ENCODE measurements at places on chromosomes 7 and 10.

DNA sequence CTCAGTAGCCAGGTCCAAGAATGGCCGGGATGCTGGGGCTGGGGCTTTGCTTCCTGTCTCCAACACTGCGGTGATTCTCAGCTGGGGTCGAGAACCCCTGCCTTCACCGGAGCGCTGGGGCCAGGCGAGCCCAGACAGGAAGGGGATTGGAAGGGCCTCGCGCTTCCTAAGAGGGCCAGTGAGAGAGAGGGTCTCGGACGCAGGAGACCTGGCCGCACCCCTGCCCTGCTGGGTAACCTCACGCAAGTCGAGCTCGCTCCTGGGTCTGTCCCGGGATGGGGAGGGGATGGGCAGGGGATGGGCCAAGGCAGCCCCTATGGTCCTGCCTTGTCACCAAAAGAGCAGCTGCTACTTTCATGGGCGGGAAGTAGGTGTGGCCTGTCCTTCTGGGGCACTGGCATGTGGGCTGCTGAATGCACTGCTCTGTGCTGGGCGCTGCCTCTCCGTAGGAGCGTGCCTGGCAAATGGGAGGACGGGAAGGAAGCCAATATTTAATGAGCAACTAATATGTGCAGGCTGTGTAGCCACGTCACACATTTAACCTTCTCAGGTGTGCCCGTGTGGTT lies 20.0 kb downstream of the KCNK18 start:
- DNase-seq: no peak

DNA sequence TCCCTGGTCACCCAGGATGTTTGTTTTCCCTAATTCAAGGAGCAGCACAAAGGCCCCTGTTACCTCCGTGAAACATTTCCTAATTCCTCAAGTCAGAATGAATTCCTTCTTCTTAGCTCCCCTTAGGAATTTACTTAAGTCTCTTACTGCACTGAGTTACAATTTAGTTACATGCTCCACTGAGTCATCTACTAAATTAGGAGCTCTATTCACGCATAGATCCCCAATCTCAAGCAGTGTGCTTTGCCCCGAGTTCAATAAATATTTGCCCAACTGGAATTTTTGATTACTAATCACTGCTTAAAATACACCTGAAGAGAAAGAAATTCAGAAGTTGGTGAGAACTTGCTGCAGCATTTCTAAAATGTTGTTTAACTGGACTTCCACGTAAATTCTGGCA lies 329.4 kb upstream of the MYO3A start:
- DNase-seq: no peak

DNA sequence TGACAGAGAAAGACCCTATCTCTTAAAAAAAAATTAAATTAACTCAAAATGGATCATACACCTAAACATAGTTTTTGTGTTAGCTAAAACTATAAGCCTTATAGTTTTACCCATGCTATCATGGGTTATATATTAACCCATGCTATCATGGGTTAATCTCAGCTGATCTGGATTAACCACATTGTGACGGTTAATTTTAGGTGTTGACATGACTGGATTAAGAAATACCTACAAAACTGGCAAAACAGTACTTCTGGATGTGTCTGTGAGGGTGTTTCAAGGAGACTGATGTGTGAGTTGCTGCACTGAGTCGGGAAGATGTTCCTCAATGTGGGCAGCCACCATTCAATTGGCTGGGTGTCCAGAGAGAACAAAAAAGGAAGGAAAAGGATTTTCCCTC lies 44.3 kb upstream of the FXYD4 start:
- DNase-seq: no peak

- DNase-seq: peak; percentile 64
Measured at GRCh38 chr10:73589563-73590126, 1.5 kb downstream of the USP54 start.

DNA sequence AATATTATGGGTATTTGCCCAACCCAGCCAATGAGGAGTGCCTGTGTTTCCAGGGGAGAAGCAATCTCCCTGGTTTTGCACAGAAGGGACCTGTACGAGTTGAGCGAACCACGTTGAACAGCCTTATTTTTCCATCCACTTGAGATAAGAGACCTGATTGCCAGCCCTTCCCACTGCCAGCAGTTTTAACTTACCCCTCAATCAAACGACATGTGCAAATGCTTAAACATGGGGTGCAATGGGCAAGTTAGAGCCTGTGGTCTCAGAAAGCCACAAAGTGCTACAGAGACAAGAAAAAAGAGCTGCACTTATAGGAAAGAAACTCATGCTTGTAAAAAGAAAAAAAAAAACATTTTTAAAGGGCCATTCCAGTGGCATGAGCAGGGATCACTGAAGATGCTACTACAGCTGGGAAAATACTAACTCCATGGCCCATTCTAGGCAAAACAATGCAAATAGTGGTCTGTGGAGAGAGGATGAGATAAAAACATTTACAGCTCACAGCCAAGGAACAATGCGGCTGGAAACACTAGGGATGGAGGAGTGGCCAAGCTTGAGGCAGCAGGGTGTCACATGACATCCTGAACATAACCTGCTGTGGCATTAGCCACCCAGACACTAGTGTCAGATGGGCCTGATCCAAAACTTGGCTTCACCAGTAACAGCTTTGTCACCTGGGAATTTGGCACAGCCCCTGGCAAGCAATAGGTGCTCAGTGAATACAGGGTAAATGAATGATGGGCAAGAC lies 162.8 kb downstream of the ELMO1 start:
- DNase-seq: no peak

GRCh38 chr7:154438571-154439367 lies 386.6 kb downstream of the DPP6 start:
- no peak for DNase-seq

DNA sequence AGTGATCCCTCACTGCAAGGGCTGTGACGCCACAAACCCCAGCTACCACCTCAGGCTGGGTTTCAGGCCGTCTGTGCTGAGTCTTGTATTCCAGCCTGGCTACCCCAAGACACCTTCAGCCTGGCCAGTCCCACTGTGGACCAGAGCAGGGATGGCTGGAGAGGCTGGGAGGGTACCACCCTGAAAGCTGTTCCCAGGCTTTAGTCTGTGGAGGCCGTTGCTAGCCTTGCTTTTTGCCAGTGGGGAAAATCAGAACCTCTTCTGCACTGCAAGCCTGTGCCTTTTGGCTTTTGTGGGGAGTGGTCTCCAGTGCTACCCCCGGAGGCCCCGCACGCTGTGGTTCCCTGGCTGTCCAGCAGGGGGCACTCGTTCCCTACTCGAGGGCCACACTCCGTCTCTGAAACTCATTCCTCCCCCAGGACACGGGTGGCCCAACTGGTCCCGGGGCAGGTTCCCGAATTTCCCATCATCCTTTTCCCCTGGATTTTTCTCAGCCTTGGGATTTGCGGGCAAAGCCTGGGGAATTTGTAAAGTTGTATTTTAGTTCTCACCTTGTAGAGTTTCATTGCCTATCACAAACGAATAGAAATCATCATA lies 128.4 kb upstream of the BTBD16 start:
- peak; percentile 16 for DNase-seq

- peak; percentile 88 for DNase-seq
Measured at GRCh38 chr7:94043299-94043698, 39.1 kb upstream of the BET1 start.

DNA sequence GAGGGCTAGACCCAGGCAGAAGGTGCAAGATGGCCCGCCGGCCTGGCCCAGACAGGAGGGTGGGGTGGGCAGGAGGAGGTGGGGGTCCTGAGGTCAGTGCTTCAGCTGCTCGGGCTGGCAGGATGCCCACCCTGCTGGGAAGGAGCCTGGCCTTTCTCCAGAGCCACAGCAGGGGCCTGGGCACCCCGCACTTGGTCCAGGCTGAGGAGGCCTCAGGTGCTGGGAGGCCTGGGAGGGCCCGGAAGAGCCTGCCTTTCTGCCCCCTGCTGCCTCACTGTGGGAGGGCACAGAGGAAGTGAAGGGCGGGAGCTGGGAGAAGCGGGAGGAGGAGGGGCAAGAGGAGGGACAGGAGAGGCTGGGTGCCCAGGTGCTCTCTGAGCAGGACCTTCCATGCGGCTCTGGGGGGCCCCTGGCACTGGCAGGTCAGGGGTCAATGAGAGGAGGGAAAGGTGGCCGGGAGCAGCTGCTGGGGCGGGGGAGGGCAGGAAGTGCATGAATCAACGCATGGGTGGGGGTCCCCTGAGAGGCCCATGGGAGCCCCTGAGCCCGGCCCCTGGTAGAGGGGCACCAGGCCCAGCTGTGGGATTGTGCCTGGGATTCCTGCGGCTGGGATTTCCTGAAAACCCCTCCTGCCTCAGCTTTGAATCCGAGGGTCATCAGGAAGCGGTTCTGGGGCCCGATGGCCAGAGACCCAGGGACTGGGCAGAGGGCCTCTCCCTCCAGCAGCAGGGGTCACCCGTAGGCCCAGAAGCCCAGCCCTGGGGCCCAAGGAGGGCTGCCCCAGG lies 49.9 kb downstream of the PWWP2B start:
- peak; percentile 69 for DNase-seq

- peak; percentile 65 for DNase-seq
Measured at GRCh38 chr7:105268511-105269392, 120.0 kb downstream of the SRPK2 start.

DNA sequence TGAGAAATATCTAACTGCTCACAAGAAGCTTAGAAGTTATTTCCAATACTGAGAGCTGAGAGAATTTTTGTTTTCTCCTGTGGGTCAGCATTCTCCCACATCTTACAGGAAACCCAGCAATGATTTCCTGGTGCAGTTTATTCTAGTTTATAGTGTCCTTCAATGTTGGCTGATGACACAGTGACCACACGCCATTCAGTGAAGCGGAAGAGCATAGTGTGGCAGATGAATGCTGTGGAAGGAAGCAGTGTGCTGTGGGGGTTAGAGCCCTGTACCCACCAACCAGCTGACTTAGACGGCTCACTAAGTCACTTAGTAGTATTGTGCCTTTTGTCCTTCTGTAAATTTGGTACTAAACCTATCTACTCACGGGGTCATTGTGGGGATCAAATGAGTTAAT lies 1.4 kb upstream of the TMEM26 start:
- DNase-seq: no peak

DNA sequence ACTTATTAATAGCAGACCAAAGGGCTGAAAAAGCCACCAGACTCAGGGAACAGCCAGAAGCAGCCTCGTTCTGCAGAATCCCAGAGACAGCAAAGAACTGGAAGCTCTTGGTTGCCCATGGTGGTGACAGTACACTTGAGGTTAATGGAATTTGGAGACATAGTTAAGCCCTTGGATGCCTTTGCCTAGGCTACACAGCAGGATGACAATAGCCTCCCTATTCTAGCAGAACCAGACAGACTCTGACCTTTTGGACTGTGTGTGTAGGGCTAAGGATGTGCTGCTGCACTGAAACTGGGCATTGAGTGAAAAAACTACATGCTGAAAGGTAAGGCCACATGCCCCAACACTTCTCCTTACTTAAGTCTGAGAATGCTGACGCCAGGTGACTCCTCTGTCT lies 22.7 kb downstream of the OTUD1 start:
- DNase-seq: no peak

GRCh38 chr7:116521046-116521664 lies 3.7 kb upstream of the CAV1 start:
- no peak for DNase-seq

DNA sequence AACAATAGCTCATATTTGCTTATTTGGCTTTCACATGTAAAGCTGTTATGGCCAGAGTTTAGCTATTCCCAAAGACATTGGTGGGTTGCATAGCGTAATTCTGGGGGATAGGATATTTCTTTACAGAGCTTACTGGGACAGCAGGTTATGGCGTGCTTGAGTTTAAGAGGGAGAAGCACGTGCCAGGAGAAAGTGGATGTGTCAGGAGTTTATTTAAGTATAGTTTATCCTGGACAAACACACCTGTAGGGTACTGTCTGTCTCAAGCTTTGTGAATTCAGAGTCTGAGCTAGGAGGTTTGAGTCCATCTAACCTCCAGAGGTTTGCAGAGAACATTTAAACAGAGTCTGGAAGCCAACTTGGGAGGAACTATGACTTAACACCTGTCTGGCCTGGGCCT lies 21.3 kb downstream of the GBF1 start:
- DNase-seq: no peak

GRCh38 chr10:28331066-28331465 lies 28.2 kb upstream of the MPP7 start:
- DNase-seq: peak; percentile 23

DNA sequence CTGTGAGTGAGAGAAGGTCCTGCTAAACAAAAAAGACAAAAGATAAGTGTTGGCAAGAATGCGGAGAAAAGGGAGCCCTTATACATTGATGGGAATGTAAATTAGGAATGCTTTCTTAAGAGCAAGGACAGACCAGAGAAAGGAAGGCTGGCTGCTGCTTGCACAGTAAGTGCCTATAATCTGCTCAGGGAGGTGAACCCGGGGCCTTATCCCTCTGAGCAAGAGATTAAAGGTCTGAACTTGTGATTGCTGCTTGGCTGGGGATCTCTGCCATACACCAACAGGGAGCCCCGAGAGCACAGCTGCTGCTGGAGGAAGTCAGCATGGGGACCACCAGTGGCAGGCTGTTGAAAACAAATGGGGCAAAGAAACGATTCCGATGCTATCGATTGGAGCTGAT lies 32.0 kb upstream of the CRTAC1 start:
- DNase-seq: no peak

DNA sequence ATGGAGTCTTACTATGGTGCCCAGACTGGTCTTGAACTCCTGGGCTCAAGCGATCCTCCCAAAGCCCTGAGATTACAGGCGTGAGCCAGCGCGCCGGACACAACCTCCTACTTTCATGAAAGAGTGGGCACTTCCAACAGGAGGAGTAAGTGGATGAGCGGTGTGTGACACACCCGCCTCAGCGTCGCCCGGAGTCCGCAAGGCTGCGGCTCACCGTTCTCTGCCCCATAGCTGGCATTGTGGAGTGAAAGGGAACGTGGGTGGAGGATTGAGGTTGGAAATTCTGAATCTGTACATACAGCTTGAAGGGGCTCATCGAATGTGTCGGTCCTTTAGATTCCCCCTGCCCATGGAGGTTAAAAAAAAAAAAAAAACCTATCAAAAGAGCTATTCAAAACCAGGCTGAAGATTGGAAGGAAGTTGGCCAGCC lies 524 bp upstream of the PRXL2A start:
- DNase-seq: peak; percentile 50

GRCh38 chr7:50754241-50754640 lies 28.5 kb downstream of the GRB10 start:
- no peak for DNase-seq

GRCh38 chr10:28410420-28411135 lies 107.7 kb upstream of the MPP7 start:
- DNase-seq: no peak

DNA sequence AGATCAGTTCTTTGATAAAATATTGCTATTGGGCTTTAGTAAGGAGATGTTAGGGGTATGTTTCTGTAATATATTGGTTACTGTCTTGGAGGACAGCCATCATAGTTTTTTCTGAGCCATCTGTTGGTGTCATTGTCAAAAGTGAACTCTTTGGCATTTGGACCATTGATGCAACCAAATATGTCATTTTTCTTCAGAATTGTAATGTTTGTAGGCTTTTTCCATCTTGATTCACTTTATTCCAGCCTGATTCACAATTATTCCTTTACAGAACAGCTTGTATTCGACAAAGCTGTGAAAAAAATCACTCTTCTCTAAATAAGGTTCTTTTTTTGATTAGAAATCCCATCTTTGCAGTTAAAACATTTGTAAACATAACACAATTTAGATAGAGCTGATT lies 37.4 kb downstream of the SMNDC1 start:
- no peak for DNase-seq

- DNase-seq: peak; percentile 84
Measured at GRCh38 chr10:34638406-34639054, 176.6 kb downstream of the PARD3 start.

Data from suppressor macrophage treated with lipopolysaccharide for 4 hours (primary cell).